ENCODE measurements at places on chromosomes 2 and 18.
A peak's percentile ranks its signal among the peaks of the same experiment; 100 is the strongest.

- no peak for DNase-seq
Measured at GRCh38 chr2:133142087-133142486, 426.2 kb downstream of the NCKAP5 start.

DNA sequence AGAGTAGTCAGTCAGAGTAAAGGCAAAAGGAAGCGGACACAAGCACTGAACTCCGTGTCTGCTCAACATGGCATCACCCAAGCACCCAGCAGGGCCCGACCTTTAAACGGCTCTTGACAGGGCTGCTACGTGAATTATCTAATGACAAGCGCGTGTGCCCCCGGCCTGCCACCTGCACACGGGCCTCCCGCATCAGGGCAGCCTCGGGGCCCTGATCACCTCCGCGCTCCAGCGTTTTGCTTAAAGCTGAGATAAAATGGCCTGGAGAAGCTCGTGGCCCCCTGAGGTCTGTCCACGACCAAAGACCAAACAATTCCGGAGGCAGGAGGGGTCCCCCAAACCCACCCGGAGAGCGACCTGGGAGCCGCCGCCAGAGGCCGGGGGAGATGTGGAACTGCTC is 376 bp downstream of the NDUFA10 start:
- peak; percentile 35 for DNase-seq

- no peak for DNase-seq
Measured at GRCh38 chr2:6833300-6833604, 32.5 kb downstream of the CMPK2 start.

- no peak for DNase-seq
Measured at GRCh38 chr2:32264422-32265105, at the start of gene NLRC4. NLRC4 (minus strand) TSS chr2:32264886; CDS start chr2:32256775, 8,111 bp downstream.

DNA sequence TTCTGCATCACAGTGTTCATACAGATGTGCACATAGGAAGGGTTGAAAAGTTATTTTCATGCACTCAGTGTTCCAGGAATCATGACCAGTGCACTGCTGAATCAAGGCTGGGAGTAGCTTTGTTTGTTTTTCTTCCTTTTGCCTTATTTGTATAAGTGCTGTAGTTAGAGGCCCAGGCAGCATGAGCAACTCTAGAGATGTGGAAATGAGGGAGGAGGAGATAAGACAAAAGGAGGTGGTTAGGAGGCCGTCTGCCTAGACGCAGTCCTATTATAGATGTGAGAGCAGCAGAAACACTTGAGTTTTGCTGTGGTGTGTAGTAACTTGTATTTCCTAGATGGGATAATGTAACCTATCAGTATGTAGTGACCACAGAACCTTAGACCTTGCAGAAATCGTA is 264.3 kb upstream of the RASGRP3 start:
- peak; percentile 72 for DNase-seq

- no peak for DNase-seq
Measured at GRCh38 chr2:33785201-33786106, 186.4 kb upstream of the FAM98A start.

GRCh38 chr2:71602115-71602495 is 148.7 kb downstream of the DYSF start:
- no peak for DNase-seq

GRCh38 chr2:11808016-11808400 is 61.6 kb downstream of the LPIN1 start:
- DNase-seq, result no peak

Data from GM03348 (cell line).